Endothelial cell (in vitro differentiated cells): ENCODE measurements at places on chromosomes 1 and 21. TPM values are rescaled to one million over a fixed set of nuclear protein-coding genes. Genes with fewer than 3 reads are reported as not detected.

GRCh38 chr21:46069166-46069565 is 28.7 kb upstream of the COL6A2 start:
- peaks cover 5% of the 10 kb centered on the region for H3K36me3 ChIP-seq
- H3K4me3 ChIP-seq = peak overlapping the region; percentile 79
- H3K4me1 ChIP-seq = peaks cover 31% of the 10 kb centered on the region
- H3K27ac ChIP-seq = no peak overlapping the region
- DNase-seq = no peak

Gene SGIP1
- 32.8 TPM for total RNA-seq

- no peak overlapping the region for H3K27ac ChIP-seq
- no peaks in the 10 kb centered on the region for H3K36me3 ChIP-seq
- DNase-seq = no peak
- H3K4me3 ChIP-seq = no peak overlapping the region
- peaks cover 18% of the 10 kb centered on the region for H3K4me1 ChIP-seq
These were observed 36.9 kb downstream of the MYOM3 start for GRCh38 chr1:24074817-24075589.

Gene CFAP410
- total RNA-seq = 12.2 TPM

DNA sequence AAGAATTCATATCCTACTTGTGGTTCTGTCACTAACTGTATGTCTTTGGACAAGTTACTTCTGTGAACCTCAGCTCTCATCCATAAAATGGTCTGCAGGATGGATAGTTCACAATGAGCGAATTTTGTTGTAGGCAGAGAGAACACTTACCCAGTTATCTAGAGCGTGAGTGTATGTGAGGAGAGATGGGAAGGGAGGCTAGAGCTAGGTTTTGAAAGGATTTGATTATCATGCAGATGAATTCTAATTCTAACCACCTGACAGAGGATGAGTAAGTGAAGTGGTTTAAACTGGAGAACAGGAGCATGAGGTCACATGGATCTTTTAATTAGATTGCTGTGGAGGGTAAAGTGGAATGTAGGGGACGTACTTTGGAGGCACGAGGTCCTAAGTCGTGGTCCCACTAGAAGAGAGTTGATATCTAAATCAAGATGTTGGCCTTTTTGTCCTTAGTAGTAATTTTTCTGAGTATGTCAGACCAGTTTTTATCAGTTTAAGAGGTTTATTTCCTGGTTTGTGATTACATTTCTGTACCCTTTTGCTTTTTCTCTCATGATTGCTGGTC is 5.0 kb downstream of the SUCO start:
- H3K36me3 ChIP-seq = peaks cover 7% of the 10 kb centered on the region
- peaks cover 6% of the 10 kb centered on the region for H3K27me3 ChIP-seq
- DNase-seq = no peak
- no peak overlapping the region for H3K4me3 ChIP-seq

GRCh38 chr1:85142753-85143152 is 58.1 kb downstream of the SYDE2 start:
- no peaks in the 10 kb centered on the region for H3K36me3 ChIP-seq
- no peak overlapping the region for H3K27ac ChIP-seq
- H3K4me3 ChIP-seq = no peak overlapping the region
- no peak for DNase-seq
- peaks cover 1% of the 10 kb centered on the region for H3K27me3 ChIP-seq

GRCh38 chr1:181038399-181038873 is 4.7 kb downstream of the MR1 start:
- DNase-seq = peak; percentile 68
- peaks cover 13% of the 10 kb centered on the region for H3K4me1 ChIP-seq
- no peak overlapping the region for H3K4me3 ChIP-seq
- H3K27ac ChIP-seq = no peak overlapping the region

Gene CASQ2
- not detected for total RNA-seq

DNA sequence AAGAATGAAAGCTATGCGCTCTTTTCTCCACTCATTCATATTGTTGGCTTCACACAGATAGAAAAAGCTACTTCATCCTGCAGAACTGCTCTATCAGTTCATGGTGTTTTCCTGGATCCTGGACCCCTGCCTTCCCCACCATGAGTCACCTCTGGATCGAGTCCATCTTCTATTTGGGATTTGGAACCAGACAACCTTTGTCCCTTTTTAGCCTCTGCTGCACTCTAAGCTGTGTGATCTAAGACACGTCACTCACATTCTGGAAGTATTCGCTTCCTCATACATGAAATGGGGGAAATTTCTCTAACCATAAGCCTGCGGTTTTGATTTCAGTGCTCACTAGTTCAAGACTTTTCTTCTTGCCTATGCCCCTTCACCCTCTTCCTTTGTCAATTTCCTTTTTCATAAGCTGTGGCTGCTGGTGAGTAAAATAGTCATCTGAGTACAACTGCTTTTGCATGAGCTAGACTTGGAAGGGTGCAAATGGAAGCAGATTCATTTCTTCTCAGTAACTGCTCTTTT is 14.1 kb upstream of the DEGS1 start:
- H3K27ac ChIP-seq = no peak overlapping the region
- peaks cover 9% of the 10 kb centered on the region for H3K4me1 ChIP-seq
- no peak overlapping the region for H3K4me3 ChIP-seq
- H3K27me3 ChIP-seq = peaks cover 5% of the 10 kb centered on the region
- peaks cover 4% of the 10 kb centered on the region for H3K36me3 ChIP-seq

Gene OR2L2
- total RNA-seq = not detected

GRCh38 chr1:86082183-86082582 is 74.4 kb downstream of the COL24A1 start:
- no peaks in the 10 kb centered on the region for H3K36me3 ChIP-seq
- H3K27me3 ChIP-seq = no peaks in the 10 kb centered on the region
- H3K4me3 ChIP-seq = no peak overlapping the region
- no peaks in the 10 kb centered on the region for H3K4me1 ChIP-seq

DNA sequence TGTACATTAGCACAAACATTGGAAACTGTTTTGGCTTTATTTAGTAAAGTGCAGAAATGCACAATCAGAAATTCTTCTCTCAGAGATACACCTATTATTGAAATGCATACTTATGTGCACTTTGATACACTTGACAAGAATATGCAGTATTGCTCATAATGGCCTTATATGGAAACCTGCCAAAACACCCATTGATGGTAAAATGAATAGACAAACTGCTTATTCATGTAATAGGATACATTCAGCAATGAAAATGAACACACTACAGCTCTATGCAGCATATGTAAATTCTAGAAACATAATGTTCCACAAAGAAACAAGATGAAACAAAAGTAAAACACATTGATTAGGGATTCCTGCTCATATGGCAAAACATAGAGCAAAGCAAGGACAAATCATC is 223.9 kb downstream of the S1PR1 start:
- H3K27ac ChIP-seq = no peak overlapping the region
- no peak overlapping the region for H3K4me3 ChIP-seq
- H3K4me1 ChIP-seq = no peaks in the 10 kb centered on the region
- no peaks in the 10 kb centered on the region for H3K27me3 ChIP-seq
- DNase-seq = no peak
- no peaks in the 10 kb centered on the region for H3K36me3 ChIP-seq

DNA sequence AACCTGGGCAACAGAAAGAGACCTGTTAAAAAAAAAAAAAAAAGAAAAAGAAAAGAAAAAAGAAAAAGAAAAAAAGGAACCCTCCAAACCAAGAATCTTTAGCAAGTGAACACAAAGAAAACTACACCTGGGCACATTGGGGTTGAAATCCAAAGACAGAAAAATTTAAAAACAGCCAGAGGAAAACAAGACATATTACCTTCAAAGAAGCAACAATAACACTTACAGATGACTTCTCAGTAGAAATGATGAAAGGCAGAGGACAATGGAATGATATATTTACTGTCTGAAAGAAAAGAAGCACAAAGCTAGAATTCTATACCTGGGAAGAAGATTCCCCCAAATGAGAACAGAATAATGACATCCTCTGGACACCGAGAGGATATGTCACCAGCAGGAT is 2.7 kb upstream of the KRTAP10-1 start:
- H3K27me3 ChIP-seq = peaks cover 6% of the 10 kb centered on the region
- H3K4me3 ChIP-seq = no peak overlapping the region
- no peak overlapping the region for H3K27ac ChIP-seq
- peaks cover 13% of the 10 kb centered on the region for H3K36me3 ChIP-seq
- H3K4me1 ChIP-seq = peaks cover 7% of the 10 kb centered on the region
- DNase-seq = no peak

DNA sequence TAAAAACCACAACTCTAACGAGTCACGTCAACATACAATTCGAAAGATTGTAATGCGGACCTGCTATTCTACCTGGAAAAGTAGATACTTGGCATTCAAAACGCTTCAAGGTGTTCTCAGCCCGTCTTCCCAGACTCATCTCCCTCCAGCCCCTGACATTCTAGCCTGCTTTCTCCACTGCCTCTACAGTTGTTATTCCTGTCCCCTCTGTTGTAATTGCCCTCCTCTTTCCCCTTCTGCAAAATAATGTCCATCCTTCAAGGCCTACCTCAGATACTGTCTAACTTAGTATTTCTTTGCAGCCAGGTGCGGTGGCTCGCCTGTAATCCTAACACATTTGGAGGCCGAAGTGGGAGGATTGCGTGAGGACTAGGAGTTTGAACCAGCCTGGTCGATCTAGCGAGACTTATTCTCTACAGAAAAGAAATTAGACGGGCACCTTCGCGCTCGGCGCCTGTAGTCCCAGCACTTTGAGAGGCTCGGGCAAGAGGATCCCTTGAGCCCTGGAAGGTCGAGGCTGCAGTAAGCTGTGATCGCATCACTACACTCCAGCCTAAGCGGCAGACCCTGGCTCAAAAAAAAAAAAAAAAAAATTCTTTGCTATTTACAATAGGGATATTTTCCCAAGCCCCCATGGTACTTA is 756 bp upstream of the RBM34 start:
- no peak for DNase-seq
- peak overlapping the region; percentile 99 for H3K4me3 ChIP-seq
- H3K27me3 ChIP-seq = peaks cover 7% of the 10 kb centered on the region
- H3K27ac ChIP-seq = peak overlapping the region; percentile 97
- no peaks in the 10 kb centered on the region for H3K36me3 ChIP-seq
- peaks cover 14% of the 10 kb centered on the region for H3K4me1 ChIP-seq

Gene KRTAP19-1
- not detected for total RNA-seq

DNA sequence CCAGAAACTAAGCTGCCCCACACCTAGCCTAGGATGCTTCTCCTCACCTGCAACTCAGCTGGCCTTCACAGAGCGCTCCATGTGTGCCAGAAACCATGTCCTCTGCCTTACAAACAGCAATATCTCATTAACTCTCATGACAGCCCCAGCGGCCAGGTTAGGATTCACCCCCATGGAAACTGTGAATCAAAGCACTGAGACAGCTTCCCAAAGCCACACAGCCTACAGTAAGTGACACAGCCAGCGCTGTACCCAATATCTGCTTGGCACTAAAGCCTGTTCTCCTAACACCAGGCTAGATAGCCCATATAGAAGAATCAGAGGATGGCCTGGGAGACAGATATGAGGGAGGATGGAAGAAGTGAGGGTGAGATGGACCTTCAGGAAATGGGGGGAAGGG is 13.5 kb downstream of the KCNN3 start:
- H3K4me1 ChIP-seq = peaks cover 17% of the 10 kb centered on the region
- H3K27ac ChIP-seq = no peak overlapping the region
- H3K4me3 ChIP-seq = peak overlapping the region; percentile 49
- peaks cover 7% of the 10 kb centered on the region for H3K27me3 ChIP-seq

DNA sequence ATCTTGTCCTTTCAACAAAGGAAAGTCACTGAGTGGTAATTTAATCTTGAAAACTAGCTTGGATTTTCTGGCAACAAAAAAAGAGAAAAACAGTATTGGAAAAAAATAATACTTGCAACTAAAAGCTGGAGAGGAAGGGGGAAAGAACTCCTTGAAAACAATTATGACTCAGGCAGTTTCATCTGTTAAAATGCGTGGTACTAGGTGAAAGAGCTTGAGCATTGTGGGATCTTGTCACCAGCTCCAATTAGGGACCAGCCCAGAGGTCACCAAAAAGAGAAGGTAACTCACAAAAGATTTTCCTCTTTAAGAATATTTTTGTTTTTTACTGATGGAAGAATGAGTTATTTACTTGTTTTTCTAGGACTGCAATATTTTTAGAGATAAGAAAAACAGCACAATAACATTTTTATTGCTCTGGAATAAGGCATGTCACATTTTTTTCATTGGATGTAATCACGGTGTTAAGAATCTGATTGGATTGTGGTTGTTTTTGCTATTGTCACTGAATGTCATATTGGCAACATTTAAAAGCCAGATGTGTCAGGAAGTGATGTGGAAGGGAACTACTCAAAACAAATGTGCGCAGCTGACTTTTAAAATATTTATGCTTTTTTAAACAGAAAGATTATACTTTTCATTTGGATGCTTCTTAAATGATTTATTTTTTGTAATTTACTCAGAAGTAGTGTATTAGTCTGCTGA is 78.5 kb upstream of the ADAMTS5 start:
- H3K27ac ChIP-seq = no peak overlapping the region
- no peaks in the 10 kb centered on the region for H3K36me3 ChIP-seq
- no peaks in the 10 kb centered on the region for H3K27me3 ChIP-seq

Gene LRRC7
- not detected for total RNA-seq

GRCh38 chr21:37149411-37149810 is 76.4 kb downstream of the TTC3 start:
- H3K27me3 ChIP-seq = no peaks in the 10 kb centered on the region
- no peak overlapping the region for H3K4me3 ChIP-seq
- H3K27ac ChIP-seq = no peak overlapping the region
- H3K36me3 ChIP-seq = peaks cover 32% of the 10 kb centered on the region
- no peaks in the 10 kb centered on the region for H3K4me1 ChIP-seq
- DNase-seq = no peak

- H3K27me3 ChIP-seq = peaks cover 2% of the 10 kb centered on the region
- H3K36me3 ChIP-seq = no peaks in the 10 kb centered on the region
- no peak for DNase-seq
- no peak overlapping the region for H3K27ac ChIP-seq
These were observed 53.5 kb downstream of the S1PR1 start for GRCh38 chr1:101290119-101290921.

Gene ATXN7L2
- total RNA-seq = 3.2 TPM

Gene RHBDL2
- total RNA-seq = not detected

- peaks cover 17% of the 10 kb centered on the region for H3K36me3 ChIP-seq
- H3K27ac ChIP-seq = no peak overlapping the region
- DNase-seq = no peak
- no peaks in the 10 kb centered on the region for H3K4me1 ChIP-seq
- H3K4me3 ChIP-seq = no peak overlapping the region
These were observed 28.3 kb downstream of the TTC3 start for GRCh38 chr21:37101384-37101783.

Gene IL19
- not detected for total RNA-seq
